ENCODE measurements at places on chromosomes 16 and 17. TPM values are rescaled to one million over a fixed set of nuclear protein-coding genes. Genes with fewer than 3 reads are reported as not detected.

Gene GRB2
- 67.8 TPM for total RNA-seq

Gene C16orf74
- 12.0 TPM for total RNA-seq

Gene GGT6
- 0.22 TPM for total RNA-seq

Gene PITPNM3
- total RNA-seq = 1.9 TPM

Gene PARD6A
- 1.9 TPM for total RNA-seq

Gene TBC1D3G
- total RNA-seq = not detected

Gene FBXW10
- 0.16 TPM for total RNA-seq

Gene PRSS36
- 1.4 TPM for total RNA-seq

Gene SLC12A3
- total RNA-seq = not detected

Gene MNT
- total RNA-seq = 49.1 TPM

Gene SDR42E2
- total RNA-seq = 0.09 TPM

Gene TEFM
- 18.2 TPM for total RNA-seq

Gene G6PC1
- not detected for total RNA-seq

Gene ST6GALNAC1
- total RNA-seq = 1.4 TPM

Gene HOXB9
- 34.4 TPM for total RNA-seq

Gene ACSM3
- total RNA-seq = 118 TPM

Gene FOXN1
- total RNA-seq = 0.34 TPM

Gene ZFP3
- 0.96 TPM for total RNA-seq

Gene ADAD2
- not detected for total RNA-seq

Gene NXPH3
- total RNA-seq = 0.82 TPM

Gene ACSM2A
- not detected for total RNA-seq

Gene SENP3
- total RNA-seq = 51.5 TPM

Gene LRRC75A
- total RNA-seq = 4.3 TPM

Gene DHRS7B
- 22.4 TPM for total RNA-seq

Gene NOTUM
- 6.5 TPM for total RNA-seq

Gene KRTAP2-2
- total RNA-seq = not detected

Gene ADAP2
- 2.3 TPM for total RNA-seq

All from mesothelial cell of epicardium (in vitro differentiated cells).